ENCODE measurements at places on chromosomes 2 and 18.

- DNase-seq, result no peak
Measured at GRCh38 chr2:67070826-67071225, 326.3 kb upstream of the ETAA1 start.

DNA sequence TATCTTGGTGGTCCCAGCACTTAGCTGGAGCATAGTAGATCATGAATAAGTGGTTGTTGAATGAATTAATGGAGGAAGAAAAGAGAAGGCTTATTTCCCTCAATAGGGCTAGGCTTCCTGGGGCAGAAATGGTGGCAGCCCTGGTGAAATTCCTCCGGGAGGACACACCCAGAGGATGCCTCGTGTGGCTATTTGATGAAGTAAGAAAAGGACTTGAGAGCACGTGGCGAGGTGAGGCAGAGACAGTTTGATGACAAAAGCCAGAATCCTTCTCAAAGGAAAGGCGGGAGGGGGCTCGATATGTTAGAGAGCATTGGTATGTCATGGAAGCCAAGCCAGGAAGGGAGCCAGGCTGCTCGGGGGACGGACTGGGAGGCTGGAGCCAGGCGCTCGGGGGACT is 14.7 kb downstream of the FAM228A start:
- DNase-seq, result no peak

- no peak for DNase-seq
Measured at GRCh38 chr2:37654932-37655841, 16.3 kb downstream of the CDC42EP3 start.

DNA sequence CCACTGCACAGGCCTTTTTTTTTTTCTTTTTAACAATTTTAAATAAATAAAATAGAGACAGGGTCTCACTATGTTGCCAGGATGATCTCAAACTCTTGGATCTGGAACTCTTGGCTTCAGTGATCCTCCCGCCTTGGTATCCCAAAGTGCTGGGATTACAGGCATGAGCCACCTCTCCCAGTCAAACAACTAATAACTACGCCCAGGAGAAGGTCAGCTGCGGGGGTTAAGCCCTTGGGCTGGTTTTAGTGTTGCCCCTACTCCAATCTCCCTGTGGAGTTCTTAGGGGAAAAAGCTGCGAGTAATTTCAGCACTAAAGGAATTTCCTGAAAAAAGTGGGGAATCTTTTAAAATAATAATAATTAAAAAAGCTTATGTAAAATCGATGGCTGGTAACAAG is 96.4 kb upstream of the XPO1 start:
- DNase-seq, result no peak

GRCh38 chr2:28276076-28276618 is 116.5 kb upstream of the FOSL2 start:
- no peak for DNase-seq

DNA sequence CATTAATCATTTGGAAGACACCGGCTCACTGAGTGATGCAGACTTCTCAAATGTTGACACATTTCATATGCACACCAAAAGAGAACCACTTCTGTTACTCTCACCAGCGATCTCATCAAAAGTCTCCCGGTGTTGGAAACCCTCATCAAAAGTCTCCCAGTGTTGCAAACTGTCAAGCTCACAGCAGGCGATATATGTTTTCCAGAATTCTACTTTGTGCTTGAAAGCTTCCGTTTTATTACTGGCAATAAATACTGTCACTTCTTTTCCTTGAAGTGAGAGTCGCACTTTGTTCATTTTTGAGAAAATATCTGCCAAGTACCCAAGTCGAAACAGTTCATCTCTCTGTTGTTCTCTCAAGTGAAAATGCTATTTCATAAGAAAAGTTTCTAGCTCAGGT is 20.5 kb downstream of the MLPH start:
- no peak for DNase-seq

DNA sequence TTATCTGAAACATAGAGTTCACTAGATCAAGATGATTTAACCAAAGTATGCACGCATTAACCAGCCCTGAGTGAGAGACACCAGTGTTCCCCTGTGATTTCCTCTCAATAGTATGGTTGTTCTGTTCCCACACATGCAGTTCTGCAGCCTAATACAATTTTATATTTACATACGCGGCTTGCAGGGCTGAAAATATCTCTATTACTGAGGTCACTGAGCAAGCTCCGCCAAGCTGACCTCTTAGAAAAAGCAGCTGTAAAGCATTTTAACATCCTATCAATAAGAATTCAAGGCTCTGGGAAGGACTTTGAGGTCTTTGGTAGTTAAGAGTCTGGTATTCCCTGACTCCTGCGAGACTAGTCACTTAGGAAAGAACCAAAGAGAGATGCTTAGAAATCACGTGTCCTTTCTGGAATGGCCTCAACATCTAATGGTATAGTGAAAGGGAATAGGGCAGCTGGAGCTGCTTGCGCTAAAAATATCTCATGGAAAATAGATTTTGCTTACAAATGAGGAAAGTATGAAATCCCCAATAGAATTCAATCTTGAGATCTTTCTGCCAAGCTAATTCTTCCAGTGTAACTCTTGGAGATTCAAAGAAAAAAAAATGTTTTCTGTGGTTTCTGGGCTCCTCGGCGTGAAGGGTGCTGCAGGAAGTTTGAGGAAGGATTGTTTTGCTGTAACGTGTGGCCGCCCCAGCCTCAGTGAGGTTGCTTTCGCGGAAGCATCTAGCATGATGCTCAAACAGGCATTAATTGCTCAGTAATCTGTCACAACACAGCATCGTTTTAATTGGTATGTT is 59.2 kb downstream of the DOCK10 start:
- no peak for DNase-seq

DNA sequence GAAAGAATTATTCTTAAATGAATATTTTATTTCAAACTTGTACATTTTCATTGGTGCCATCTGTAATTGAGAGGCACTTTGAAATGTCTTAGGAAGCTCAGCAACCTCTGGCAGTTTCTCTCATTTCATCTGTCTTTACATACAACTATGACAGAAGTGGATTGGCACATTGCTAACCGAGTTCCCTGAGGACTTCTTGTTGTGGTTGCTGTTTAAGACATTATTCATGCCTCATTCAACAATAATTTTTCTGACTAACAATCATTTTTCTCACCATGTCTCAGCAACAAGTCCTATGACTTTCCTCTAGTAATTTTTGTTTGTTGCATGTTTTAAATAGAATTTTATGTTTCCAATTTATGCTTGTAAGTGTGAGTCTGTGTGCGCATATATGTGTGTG is 284.0 kb upstream of the CWC22 start:
- DNase-seq, result no peak

DNA sequence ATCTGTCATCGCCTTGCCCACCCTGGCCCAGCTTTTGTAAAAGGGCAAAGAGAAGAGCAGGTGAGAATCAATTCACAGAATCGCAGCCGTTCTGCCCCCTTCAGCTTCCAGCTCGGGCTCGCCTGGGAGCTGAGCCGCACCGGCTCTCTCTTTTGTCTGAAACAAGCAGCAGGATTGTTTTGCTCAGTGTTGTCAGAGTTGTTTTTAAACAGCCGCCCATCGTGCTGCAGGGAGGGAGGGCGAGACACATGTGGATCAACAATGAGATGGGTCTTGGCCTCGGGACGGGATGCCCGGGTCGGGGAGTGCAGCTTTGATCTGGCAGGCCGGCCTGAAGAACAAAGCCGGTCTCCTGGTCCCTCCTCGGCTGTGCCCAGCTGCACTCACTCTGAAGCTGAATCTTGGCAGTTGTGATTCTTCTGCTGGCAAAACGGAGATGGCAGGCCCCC is 39.7 kb upstream of the HDAC4 start:
- DNase-seq, result no peak

DNA sequence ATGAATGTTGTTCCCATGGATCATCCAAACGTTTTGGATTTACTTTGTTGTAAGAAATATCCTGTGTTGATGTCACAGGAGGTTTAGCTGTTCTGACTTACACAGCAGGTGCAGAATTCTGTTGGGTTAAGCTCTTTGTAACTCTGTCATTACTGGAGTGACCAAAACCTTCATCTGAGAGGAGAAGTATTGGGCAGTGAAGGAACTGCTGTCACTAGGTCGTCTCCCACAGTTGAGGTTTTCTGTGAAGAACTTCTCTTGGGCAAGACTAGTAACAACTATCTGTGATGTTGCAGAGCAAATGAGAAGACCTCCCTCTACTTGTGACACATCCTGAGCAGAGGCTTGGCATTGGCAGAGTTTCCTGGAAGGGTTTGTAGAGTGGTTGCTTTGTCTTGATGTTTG is 2.9 kb downstream of the SPTBN1 start:
- no peak for DNase-seq

GRCh38 chr2:200135082-200135481 is 171.4 kb upstream of the SPATS2L start:
- DNase-seq, result no peak

DNA sequence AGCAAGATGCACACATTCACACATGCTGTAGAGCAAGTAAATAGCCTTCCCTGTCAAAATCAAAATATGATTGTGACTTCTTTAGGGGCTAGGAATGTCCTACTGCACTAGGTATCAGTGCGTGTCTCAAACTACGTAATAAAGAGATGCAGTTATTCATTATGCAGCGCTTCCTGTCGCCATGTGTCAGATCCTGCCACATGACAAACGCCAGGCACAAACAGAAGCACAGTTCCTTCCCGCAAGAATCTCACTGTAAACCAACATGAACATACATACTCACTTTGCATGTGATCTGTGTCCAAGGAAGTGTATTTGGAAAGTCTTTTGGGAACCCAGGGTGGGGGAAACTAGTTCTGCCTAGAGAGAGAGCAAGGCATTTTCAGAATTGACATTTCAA is 599.9 kb downstream of the RNF144A start:
- no peak for DNase-seq

DNA sequence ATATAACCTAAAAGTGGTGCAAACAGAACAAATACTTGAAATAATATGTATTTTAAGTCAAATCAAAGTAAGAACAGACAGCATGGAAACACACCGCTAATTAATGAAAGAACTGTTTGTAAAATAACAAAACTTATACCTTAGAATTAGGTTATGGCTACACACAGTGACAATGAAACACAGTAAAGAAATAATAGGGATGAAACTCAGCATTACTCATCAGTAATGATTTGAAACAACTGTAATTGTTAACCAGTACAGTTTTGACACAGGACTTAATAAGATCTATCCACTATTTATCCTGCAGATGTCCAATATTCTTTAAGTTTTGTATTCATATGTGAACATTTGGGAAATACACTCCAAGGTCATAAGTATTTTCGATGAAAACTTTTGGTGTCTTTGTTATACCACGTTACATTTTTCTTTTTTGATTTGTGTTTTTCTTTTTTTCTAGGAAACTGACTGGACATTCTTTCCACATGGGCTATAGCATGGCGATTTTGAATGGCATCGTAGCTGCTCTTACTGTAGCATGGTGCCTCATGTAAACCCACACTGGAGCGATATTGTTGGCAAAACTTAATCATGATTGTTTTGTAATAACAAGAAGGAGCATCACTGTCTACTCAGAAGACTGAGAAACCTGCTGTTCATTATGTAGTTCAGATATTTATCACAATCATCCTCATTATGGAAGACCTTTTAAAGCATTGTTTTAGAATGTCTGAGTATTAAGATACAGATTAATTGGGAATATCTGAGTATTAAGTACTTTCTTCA is 41.1 kb downstream of the ARL6IP6 start:
- DNase-seq, result no peak

- DNase-seq, result no peak
Measured at GRCh38 chr18:79305911-79306310, 89.8 kb upstream of the NFATC1 start.

GRCh38 chr2:101736861-101737291 is 39.4 kb downstream of the MAP4K4 start:
- DNase-seq, result no peak

- DNase-seq, result no peak
Measured at GRCh38 chr2:21559351-21559750, 435.6 kb downstream of the TDRD15 start.

DNA sequence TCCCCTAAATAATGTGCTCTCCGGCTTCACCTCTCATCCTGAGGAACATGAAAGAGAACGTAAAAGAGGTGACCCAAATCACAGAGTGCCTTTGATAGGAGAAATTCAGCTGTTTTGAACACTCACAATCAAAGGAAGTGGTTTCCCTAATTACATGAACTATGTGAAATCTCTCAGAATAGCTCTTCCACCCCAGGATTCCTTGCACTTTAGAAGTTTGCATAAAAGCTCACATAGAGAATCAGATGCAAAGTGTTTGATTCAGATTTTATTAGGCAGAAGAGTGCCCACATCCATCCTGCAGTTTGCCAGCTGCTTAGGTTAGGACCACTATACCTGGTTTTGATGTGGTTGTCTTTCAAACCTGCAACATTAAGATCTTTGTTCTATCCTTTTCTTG is 61.0 kb downstream of the MAP3K20 start:
- DNase-seq, result no peak

GRCh38 chr18:43961722-43962121 is 684.4 kb upstream of the SYT4 start:
- DNase-seq, result no peak

- no peak for DNase-seq
Measured at GRCh38 chr2:128523457-128523856, 204.8 kb upstream of the HS6ST1 start.

Data from endothelial cell (in vitro differentiated cells).